ENCODE measurements at places on chromosomes 3 and 15.

DNA sequence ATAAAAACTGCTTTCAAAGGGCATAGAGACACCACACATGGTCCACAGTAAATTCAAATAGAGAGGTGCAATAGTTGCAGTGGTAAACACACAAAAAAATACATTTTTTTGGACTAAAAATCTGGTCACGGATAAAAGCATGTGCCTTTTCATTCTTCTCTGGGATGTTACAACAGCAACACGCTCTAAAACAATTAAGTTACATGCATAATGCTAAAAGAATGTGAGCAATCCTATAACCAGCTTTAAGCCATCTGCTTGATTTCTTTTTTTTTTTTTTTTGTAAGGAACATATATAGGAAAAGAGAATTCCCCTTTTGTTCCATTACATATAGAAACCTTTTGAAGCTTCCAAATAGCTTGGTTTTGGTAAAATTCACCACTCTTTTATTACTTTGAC is 20.0 kb downstream of the WNT5A start:
- DNase-seq: peak; percentile 19

DNA sequence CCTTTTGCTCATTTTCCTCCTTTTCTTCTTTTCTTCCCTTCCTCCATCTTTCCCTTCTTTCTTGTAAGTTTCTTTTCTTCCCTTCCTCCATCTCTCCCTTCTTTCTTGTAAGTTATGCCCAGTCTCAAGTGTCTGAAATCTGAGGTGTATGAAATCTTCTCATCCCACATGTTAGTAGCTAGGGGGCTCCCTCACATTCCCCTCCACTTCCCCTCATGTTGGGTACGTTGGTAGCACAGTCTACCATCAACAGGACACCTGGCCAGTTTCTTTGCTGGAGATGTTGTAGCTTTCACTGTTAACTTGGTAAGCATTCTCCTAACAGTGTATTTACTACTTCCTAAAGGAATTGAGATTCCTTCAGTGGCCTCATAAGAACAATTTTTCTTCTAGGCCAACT is 133.9 kb downstream of the ALDH1A2 start:
- no peak for DNase-seq

DNA sequence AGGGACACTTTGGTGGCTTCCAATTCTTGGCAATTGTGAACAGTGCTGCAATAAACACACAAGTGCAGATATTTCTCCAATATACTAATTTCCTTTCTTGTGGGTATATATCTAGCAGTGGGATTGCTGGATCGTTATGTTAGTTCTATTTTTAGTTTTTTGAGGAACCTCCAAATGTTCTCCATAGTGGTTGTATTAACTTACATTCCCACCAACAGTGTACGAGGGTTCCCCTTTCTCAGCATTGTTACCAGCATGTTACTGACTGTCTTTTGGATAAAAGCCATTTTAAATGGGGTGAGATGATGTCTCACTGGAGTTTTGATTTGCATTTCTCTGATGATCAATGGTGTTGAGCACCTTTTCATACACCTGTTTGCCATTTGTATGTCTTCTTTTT is 92.8 kb downstream of the DAPK2 start:
- no peak for DNase-seq

DNA sequence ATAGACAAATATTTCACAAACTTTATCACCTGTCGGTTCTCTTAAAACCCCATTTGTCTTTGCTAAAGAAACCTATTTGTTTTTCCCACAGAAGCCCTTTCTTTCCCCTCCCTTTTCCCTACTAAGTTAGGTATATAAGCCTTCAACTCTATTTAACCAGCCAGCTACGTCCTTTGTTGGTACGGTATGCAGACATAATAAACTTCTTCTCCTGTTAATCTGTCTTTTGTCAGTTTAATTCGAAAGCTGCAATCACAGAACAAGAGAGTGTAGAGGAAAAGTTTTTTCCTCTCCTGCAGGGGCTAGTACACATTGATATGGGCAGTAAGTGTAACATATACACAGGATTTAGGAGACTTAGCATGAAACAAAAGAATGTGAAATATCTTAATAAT is 21.9 kb upstream of the C15orf39 start:
- no peak for DNase-seq

GRCh38 chr3:77707281-77707680 is 667.4 kb downstream of the ROBO2 start:
- no peak for DNase-seq

DNA sequence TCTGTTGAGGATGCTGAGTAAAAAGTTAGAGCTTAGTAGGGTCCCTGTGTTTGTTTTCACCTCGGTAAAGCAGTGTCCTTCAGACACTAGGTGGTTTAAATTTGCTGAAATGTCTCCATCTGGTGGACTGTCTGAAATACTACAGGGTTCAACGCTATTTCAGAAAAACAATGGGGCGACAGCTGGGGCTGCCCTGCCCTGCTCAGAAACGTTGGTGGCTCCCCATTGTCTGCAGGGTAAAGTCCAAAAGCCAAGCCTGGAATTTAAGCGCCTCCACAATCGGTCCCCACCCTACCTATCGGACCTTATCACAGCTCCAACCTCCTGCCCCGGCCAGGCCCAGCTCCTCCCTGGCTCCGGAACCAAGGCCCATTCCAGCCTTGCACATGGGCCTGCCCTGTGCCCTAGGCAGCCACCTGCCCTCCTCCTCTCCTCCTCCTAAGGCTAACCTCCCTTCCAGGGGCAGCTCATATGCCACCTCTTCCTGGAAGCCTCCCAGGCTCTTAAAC is 4.3 kb upstream of the TSEN2 start:
- peak; percentile 78 for DNase-seq

- peak; percentile 66 for DNase-seq
Measured at GRCh38 chr3:24680214-24680967, 185.7 kb upstream of the THRB start.

GRCh38 chr15:34360298-34360697 is 6.7 kb downstream of the LPCAT4 start:
- DNase-seq: no peak

Data from stomach (tissue), 19 donors.